Foreskin keratinocyte (primary cell): ENCODE measurements at places on chromosomes 3 and 15. TPM values are rescaled to one million over a fixed set of nuclear protein-coding genes. Genes with fewer than 3 reads are reported as not detected.

LDHAL6B gene
- total RNA-seq, result not detected in 2 replicates

C3orf20 gene
- not detected in 2 replicates for total RNA-seq

A4GNT gene
- total RNA-seq, result not detected in 2 replicates

TSC22D2 gene
- total RNA-seq, result 19.7 and 22.3 TPM in 2 replicates

DNA sequence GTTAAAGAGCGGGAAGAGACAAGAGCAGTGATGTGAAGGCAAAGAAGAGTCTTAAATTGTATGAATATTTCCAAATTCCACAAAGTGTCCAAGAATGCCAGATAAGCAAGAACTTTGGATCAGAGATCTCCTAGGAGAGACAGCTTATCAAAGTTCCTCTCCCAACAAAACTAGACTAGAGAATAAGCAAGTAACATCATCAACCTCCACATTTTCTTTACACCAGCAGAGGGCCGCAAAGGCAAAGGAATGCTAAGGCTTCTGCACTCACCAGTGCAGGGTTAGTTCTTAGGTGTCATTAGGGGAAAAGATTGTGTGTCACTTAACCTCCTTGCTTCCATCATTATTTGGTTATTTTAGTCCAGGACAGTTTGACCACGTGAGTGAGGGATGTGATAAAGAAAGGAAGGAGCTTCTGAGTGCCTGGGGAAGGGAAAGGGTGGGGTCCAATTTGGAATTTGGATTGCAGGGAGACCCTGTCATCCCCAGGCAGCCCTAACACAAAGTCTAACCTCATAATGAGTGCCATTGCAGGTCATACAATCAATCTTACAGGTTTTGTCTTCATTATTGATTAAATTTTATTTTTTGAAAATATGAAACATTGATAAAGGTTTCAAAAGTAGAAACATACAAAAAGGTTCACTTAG is 7.5 kb upstream of the CMTM6 start:
- DNase-seq, result peak; percentile 50
